ENCODE measurements at places on chromosomes 11 and 22.

- no peak for DNase-seq
Measured at GRCh38 chr22:32717337-32718240, 83.9 kb upstream of the TIMP3 start.

DNA sequence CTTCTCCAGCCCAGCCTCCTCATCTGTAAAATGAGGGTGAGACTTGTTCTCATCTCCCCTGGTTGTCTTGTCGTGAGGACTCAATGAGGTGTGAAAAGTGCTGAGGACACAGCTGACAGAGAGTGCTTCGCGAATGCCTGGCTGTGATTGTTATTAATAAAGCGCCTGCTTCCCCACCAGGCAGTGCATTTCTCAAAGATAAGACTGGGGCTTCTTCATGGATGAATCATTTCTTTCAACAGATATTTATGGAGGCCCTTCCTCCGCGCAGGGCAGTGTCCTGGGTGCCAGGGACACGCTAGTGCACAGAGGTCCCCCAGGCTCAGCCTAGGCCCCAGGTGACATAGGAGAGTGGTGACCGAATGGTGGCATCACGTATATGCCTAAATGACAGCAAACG is 34.3 kb upstream of the SHISAL1 start:
- no peak for DNase-seq

- no peak for DNase-seq
Measured at GRCh38 chr22:27840436-27840835, 38.9 kb upstream of the MN1 start.

DNA sequence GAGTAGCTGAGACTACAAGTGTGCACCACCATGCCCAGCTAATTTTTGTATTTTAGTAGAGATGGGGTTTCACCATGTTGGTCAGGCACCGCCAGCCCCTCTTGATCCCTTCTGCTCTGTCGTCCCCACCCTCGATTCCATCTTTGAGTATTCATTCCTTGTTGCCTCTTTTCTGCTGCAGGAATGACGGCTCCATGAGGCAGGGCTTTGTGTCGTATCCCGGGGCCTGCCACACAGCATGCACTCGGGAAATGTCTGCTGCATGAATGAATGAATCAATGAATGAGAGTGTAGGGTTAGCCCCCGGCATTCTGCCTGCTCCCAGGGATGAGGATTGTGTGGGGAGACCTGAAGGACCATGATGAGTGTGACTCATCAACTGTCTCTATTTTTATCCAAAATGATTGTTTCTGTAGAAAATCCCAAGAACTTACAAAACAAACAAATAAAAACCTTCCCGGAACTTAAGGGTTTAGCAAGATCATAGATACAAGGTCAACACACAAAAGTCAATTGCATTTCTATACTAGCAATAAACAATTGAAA is 54.6 kb upstream of the SLC22A12 start:
- no peak for DNase-seq

GRCh38 chr11:107736546-107736945 is 24.7 kb upstream of the SLN start:
- DNase-seq, result no peak

GRCh38 chr11:83717537-83717936 is 431.4 kb upstream of the CCDC90B start:
- DNase-seq, result no peak

All from SK-N-DZ (cell line).